ENCODE measurements at places on chromosomes 3 and 15.

DNA sequence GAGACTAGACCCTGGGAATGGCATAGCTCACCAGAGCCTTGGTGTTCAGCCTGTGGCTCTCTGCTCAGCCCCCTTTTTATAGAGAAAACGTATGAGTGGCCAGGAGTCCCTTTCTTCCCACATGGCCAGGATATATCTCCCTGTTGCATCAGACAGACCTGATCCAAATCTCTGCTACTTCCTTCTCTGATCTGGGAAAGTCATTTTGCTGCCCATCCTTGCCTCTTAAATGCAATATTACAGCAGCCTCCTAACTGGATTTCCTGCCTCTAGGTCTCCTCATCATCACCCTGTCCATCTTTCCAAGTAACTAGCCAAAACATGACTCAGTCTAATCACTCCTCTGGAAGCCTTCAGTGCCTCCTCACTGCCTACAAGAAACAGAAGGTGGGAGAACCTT lies 42.9 kb downstream of the CTDSPL start:
- DNase-seq = no peak

DNA sequence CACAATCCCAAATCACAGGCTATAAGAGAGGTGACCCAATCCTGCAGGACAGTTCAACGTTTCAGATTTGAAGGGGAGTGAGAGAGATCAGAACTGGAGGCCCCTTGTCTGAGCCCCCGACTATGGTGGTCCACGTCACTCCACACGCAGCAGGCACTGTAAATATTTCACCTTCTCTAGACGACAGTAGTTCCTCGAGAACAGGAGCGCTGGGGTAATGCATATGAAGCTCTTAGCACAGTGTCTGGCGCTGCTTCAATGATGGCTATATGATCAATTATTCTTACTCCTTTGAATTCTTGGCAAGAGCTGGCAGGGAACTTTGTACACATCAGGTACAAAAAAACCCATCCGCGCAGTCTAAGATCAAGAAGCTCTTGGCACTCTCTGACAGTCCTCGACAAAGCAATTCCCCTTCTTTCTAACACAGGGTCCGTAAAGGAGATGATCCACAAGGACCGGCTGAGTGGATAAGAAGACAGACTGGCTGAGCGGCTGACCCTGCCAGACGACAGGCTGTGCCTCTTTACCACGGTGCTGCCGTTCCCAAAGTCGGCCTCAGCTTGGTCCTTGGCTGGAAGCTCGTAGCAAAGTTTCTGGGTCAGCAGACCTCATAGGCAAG lies 522 bp upstream of the NRROS start:
- no peak for DNase-seq

DNA sequence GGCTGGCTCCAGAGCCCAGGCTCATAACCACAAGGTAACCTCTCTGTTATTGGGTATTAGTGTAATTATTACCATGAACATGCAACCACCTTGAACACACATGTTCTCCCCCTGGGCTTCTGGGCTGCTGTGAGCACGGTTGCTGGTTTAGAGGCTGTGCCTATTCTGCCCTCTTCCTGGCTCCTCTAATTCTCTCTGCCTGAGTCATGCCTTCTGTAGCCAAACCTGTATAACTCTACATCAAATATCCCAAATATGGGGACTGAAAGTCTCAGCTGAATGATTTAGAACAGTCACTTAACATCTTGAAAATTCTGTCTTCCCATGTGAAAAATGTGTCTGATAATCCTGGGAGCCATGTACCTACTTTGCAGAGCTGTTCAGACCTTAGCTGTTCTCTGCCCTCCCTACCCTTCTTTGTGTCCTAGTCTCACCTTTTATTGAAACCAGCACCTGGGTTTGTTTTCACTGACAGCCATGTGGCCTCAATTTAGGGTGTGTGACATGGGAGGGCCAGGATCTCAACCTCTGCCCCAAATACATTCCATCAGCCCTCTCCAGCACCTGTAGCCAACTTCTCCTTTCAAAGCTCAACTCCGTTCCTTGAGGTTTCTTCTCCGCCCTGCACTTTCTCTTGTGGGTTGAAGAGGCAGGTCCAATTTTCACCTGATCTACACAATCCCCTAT lies 60.7 kb downstream of the PDZRN3 start:
- DNase-seq = no peak

- DNase-seq = no peak
These were observed 14.8 kb downstream of the HTR3C start for GRCh38 chr3:184067573-184068055.

GRCh38 chr15:69810431-69811354 lies 287.0 kb downstream of the TLE3 start:
- no peak for DNase-seq

DNA sequence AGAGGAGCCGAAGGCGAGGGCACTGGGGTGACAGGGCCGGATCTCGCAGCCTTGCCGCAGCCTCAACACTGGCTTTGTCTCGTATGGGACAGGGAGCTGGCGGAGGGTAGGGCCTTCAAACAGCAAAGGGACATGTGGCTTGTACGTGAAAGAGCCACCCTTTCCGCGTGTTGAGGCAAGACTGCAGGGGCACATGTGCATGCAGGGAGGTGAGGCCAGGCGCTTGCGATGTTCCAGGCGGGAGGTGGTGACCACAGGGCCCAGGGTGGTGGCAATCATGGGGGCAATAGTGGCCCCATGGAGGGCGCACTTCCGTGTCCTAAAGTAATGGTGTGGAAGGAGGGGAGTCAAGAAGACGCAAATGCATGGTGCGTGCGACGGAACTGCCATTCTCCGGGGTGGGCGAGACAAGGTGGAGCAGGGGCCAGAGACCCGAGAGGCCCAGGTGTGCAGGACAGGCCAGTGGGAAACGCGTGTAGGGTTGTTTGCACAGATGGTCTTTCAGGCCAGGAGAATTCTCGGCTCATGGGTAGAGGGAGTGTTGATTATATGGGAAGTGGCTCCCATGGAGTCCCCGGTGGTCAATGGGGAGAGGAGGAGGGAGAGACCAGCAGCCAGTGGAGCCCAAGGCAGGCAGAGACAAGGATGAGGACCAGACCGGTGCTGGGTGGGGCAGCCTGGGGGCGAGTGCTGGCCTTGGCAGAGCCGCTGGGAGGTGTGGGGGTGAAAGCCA lies 45.8 kb upstream of the PCSK6 start:
- DNase-seq = no peak

DNA sequence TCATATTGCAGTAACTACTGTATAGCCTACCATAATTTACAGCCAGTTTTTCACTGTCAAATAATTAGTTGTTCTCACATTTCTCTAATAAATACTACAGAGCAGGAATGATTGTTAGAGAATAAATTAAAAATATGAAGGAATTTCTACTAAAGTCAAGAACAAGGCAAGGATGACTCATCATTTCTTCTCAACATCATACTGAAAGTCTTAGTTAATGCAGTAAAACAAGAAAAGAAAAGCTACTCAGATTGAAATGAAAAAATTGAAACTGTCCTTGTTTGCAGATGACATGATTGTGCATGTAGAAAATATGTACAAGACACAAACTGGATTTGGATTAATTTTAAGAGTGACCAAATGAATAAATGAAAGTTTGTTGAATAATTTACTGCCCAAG lies 608.2 kb downstream of the NSUN3 start:
- DNase-seq = no peak

DNA sequence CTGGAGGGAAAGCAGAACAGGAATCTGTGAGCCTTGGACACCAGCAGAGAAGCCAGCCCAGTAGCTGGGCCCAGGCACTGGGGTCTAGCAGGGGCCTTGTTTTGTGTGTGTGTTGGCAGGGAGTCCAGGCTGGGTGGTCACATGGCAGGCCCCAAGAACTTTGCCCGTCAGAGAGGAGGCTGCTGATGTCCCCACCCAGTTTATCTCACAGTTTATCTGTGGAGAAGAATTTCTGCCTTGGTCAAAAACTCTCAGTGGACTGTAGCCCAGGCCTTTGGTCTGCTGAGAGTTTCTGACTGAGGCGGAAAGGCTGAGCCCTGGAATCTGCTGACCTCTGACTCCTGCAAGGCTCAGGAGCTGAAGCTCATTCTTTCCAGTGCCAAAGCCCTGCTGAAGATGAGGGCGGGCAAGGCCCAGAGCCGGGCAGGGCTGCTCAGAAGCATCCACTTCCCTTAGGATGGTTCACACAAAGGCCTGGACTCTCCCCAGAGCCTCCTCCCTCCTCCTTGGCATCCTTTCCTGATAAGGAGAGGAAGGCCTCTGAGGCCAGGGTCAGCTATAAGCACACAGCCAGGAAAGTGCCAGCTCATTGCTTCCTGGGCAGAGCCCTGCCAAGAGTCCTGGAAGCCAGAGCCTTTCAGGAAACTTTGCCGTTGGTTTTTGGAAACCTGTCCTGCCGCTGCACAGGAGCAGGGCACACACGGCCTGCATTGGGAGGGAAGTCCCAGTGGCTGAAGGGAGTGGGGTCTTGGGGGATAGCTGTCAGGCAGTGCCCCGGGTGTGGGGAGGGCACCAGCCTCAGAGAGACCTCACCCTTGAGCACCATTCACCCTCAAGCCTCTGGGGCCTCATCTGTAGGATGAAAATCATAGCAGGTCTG lies 37.2 kb upstream of the SLCO2A1 start:
- no peak for DNase-seq

- no peak for DNase-seq
These were observed 10.5 kb upstream of the ANO10 start for GRCh38 chr3:43632269-43632733.

GRCh38 chr15:91909574-91909973 lies 56.1 kb downstream of the SLCO3A1 start:
- no peak for DNase-seq

DNA sequence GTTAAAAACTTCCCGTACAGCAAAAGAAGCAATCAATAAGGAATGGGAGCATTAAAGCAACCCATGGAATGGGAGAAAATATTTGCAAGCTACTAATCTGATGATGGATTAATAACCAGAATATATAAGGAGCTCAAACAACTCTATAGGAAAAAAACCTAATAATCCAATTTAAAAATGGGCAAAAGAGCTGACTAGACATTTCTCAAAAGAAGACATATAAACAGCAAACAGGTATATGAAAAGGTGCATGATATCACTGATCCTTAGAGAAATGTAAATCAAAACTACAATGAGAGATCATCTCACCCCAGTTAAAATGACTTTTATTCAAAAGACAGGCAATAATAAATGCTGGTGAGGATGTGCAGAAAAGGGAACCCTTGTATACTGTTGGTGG lies 52.7 kb upstream of the POU1F1 start:
- no peak for DNase-seq

- DNase-seq = no peak
These were observed 1.2 kb downstream of the SNX22 start for GRCh38 chr15:64152507-64153387.

DNA sequence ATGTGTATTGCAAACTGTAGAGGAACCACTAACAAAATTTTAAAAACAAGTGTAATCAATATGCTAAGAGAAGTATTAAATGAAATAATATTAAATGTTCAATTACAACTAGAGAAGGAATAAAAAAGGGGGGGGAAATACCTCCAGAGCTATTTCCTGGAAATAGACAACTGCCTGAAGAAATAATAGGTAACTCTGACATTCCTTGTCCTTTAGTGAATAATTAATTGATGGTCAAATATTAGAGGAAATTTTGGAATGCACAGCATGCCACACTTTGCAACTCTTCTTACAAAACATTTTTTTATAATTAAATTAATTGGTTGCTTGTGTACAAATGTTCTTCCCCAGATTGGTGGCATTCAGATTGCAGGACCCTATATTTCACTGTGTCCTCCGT lies 342.6 kb upstream of the COL8A1 start:
- no peak for DNase-seq

DNA sequence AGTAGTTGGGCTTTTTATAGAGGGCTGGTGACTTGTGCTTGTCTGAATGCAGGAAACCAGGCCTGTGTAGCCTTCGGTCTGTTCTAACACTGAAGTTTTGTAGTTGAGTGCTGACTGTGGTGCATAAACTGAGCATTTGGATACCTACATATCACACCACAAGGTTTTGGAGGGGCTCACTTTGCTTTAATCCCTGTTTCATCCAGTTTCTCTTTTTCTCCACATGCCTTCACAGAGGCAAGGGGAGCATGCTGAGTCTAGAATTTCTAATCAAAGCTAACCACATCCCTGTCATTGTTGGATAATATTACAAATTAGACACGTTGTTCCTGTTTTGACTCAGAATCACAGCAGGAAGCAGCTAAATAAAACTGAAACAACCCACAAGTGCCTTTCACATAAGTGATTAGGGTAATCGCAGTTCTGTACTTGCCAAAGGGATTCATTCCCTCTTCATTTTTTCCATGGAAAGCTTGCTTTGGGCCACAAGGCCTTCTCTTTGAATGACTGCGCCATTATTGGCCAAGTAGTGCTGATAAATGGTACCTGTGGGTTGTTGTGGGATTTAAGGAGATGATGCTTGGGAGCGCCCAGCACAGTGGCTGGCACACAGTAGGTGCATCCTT lies 48.9 kb downstream of the TGFBR2 start:
- no peak for DNase-seq

DNA sequence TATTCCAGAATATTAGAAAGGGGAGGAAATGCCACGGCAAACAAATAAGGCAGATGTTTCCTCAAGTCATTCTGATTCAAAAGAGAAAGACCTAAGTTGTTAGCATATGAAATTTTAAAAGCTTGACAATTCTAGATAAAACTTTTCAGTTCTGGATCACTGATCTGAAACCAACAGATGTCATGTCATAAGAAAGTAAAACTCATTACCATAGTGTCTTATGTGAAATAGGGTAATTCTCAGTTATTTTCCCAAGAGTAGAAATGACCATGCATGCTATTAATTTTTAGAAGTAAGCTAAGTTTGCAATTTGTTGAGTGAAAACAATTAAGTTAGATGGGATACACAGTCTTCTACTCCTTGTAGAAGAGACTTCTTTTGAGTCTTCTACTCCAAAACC lies 630.3 kb downstream of the NAALADL2 start:
- DNase-seq = no peak

- no peak for DNase-seq
These were observed 85.7 kb upstream of the PRR20G start for GRCh38 chr3:127373441-127374085.

DNA sequence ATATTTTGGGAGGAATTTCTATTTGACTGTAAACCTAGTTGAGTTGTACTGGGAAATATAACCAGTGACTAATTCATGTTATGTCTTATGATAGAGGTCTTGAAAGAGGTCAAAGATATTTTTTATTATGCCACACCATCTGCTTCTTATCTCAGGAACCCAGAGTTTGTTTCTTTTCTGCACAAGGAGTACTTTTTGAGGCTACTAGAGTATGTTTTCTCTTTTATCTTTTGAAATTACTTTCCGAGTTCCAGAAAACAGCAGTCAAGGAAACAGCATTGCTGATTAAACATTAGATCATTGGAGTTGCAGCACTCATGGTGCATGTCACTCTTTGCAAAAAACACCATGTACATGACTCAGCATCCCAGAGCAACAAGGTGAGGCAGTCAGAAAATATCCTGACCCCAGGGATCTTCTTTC lies 645.8 kb upstream of the NR2F2 start:
- no peak for DNase-seq

DNA sequence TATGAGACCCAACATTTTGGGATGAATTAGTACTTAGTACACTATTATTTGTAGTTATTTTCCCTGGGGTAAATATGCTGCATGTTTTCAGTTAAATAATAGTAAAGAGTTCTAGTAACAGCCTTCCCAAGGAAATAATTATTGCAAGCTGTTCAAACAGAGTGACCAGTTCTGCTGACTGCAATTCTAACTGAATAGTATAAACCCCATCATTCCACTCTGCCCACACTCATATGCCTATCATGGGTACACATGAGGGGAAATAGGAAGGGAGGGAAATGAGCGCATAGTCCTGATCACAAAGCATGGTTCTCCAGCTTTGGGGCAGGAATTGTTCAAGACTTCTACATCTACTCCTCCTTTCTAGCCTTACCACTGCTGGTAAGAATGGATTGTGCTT lies 18.7 kb downstream of the UQCC5 start:
- DNase-seq = no peak
